HFFc6 (cell line): ENCODE measurements at places on chromosomes 1 and 21. TPM values are rescaled to one million over a fixed set of nuclear protein-coding genes. Genes with fewer than 3 reads are reported as not detected.

DNA sequence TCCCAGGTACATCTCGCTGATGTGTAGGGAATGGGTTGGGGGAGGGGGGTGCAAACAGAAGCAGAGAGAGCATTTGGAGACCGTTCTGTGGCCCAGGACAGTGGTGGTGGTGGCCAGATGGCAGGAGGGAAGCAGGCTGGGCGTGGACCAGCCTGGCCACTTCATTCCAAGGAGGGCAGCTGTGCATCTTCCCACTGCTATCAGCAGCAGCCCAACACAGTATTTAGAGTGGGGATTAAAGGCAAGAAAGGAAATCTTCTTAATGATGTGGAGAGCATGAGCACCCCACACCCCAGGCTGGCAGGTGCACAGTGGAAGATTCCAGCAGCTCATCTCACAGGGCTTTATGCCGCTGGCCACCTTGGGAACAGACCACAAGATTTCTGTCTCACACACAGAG, 198.7 kb downstream of the NPHP4 start:
- peaks cover 2% of the 10 kb centered on the region; the same call in 1 of the 2 replicates for H3K27me3 ChIP-seq
- H3K4me3 ChIP-seq, result no peak overlapping the region
- no peaks in the 10 kb centered on the region for H3K36me3 ChIP-seq
- no peak for DNase-seq

DNA sequence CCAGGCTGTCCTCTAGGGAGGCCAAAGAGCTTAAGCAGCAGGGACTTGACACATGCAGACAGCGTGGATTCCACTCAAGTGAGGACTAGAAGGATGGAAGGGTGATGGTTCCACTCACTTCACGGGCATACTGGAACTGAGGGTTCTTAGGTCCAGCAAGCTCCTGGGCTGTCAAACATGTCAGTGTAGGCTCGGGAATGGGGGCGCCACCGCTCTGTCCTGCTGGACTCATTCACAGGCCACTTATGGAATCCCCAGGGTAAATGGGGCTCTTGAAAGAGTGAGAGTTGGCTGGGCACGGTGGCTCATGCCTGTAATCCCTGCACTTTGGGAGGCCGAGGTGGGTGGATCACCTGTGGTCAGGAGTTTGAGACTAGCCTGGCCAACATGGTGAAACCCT, 27.7 kb upstream of the CSF3R start:
- no peak for DNase-seq
- peaks cover 8% of the 10 kb centered on the region for H3K4me1 ChIP-seq
- H3K27me3 ChIP-seq, result peaks cover 36% of the 10 kb centered on the region

DNA sequence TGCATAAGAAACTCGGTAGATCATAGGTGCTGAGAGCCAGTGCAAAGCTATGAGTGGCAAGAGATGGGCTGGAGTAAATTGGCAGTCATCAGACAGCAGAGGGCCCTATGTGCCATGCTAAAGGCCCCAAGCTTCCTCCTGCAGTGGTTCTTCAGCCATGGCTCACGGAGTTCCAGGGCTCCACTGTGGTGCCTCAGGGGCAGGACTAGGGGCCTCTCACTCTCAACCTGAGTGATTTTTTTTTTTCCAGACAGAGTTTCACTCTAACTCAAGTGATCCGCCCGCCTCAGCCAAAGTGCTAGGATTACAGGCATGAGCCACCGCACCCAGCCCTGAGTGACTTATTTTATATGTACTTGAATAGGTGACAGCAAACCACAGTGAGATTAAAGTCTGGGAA, 10.4 kb upstream of the GJA8 start:
- H3K4me1 ChIP-seq, result peaks cover 8% of the 10 kb centered on the region; the same call in 1 of the 2 replicates
- no peaks in the 10 kb centered on the region for H3K36me3 ChIP-seq
- H3K27ac ChIP-seq, result no peak overlapping the region
- DNase-seq, result no peak

GRCh38 chr1:51336004-51336403, 5.6 kb upstream of the TTC39A start:
- peaks cover 10% of the 10 kb centered on the region for H3K4me1 ChIP-seq
- H3K27me3 ChIP-seq, result peaks cover 11% of the 10 kb centered on the region
- no peak overlapping the region for H3K27ac ChIP-seq
- no peak overlapping the region for H3K4me3 ChIP-seq

GRCh38 chr1:60527567-60527966, 454.0 kb upstream of the C1orf87 start:
- H3K36me3 ChIP-seq, result no peaks in the 10 kb centered on the region
- H3K27ac ChIP-seq, result no peak overlapping the region
- DNase-seq, result no peak
- H3K27me3 ChIP-seq, result no peaks in the 10 kb centered on the region; the same call in 1 of the 2 replicates

GRCh38 chr1:186896211-186896610, 67.5 kb downstream of the PLA2G4A start:
- H3K27me3 ChIP-seq, result no peaks in the 10 kb centered on the region
- H3K4me3 ChIP-seq, result no peak overlapping the region
- no peaks in the 10 kb centered on the region for H3K36me3 ChIP-seq
- no peak overlapping the region for H3K27ac ChIP-seq
- H3K4me1 ChIP-seq, result no peaks in the 10 kb centered on the region; the same call in 1 of the 2 replicates

DNA sequence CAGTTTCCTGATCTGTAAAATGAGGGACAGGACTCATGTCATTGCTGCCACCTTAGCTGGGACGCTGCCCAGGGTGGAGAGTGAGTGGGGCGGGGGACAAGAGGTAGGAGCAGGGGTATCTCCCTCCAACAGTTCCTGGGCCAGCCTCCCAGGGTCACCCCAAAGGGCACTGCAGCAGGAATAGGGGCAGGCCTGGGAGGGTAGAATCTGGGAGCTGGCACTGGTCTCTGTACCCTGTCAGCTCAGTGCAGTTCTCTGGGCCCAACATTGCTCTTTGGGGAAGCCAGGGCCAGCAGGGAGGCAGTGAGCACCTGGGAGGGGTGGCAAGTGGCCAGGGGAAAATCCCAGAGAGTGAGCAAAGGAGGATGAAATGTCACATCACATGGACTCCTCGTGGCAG, 55.8 kb downstream of the ELK4 start:
- H3K36me3 ChIP-seq, result no peaks in the 10 kb centered on the region
- H3K27me3 ChIP-seq, result peaks cover 52% of the 10 kb centered on the region
- no peak overlapping the region for H3K27ac ChIP-seq

- peaks cover 5% of the 10 kb centered on the region for H3K27me3 ChIP-seq
- no peak overlapping the region for H3K27ac ChIP-seq
- H3K4me1 ChIP-seq, result peaks cover 51% of the 10 kb centered on the region
- peaks cover 4% of the 10 kb centered on the region; the same call in 1 of the 2 replicates for H3K36me3 ChIP-seq
- H3K4me3 ChIP-seq, result no peak overlapping the region
Observed at GRCh38 chr21:38170283-38170682, 86.5 kb upstream of the KCNJ15 start.

GRCh38 chr1:69497441-69498221, 70.1 kb upstream of the LRRC7 start:
- no peak overlapping the region for H3K27ac ChIP-seq
- H3K36me3 ChIP-seq, result no peaks in the 10 kb centered on the region
- DNase-seq, result no peak
- H3K4me3 ChIP-seq, result no peak overlapping the region
- H3K4me1 ChIP-seq, result no peaks in the 10 kb centered on the region

DNA sequence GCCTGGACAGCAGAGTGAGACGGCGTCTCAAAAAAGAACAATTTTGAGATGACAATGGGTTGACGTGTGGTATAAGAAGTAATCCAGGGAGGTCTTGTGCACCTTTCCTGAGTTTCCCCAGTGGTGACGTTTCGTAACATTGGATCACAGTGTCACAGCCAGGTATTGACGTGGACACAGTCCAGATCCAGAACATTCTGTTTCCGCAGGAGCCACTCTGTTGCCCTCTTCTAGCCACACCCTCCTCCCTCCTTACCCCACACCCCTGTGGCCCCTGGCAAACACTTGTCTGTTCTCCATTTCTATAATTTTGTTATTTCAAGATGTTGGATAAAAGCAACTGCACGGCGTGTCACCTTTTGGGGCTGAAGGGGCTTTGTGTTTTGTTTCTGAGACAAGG, 6.5 kb upstream of the TRAPPC10 start:
- H3K36me3 ChIP-seq, result no peaks in the 10 kb centered on the region
- peak overlapping the region; percentile 98 for H3K27ac ChIP-seq
- peaks cover 35% of the 10 kb centered on the region for H3K4me1 ChIP-seq
- DNase-seq, result no peak

DNA sequence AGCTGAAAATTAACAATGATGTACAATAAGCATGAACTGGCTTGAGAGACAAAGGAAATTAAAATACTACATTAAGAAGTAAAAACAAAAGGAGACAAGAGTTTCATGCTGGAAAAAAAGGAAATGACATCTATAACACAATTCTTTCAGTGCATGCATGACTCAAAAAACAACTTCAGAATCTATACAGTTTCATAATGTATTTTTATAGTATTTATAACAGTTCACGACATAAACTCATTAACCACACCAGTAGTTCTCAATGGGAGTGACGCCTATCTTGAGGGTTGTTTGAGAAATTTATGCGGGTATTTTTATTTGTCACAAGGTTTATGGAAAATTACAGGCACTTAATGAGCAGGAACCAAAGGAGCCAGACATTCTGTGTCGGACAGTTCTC, 168.5 kb downstream of the SMYD3 start:
- no peak overlapping the region for H3K27ac ChIP-seq
- peaks cover 5% of the 10 kb centered on the region; the same call in 1 of the 2 replicates for H3K36me3 ChIP-seq
- no peak for DNase-seq
- peaks cover 10% of the 10 kb centered on the region for H3K4me1 ChIP-seq

- H3K27me3 ChIP-seq, result no peaks in the 10 kb centered on the region; the same call in none of the 2 replicates
- H3K36me3 ChIP-seq, result no peaks in the 10 kb centered on the region
- H3K4me1 ChIP-seq, result peaks cover 72% of the 10 kb centered on the region
- DNase-seq, result peak; percentile 58
Observed at GRCh38 chr21:38955495-38955894, 149.8 kb downstream of the ETS2 start.

DNA sequence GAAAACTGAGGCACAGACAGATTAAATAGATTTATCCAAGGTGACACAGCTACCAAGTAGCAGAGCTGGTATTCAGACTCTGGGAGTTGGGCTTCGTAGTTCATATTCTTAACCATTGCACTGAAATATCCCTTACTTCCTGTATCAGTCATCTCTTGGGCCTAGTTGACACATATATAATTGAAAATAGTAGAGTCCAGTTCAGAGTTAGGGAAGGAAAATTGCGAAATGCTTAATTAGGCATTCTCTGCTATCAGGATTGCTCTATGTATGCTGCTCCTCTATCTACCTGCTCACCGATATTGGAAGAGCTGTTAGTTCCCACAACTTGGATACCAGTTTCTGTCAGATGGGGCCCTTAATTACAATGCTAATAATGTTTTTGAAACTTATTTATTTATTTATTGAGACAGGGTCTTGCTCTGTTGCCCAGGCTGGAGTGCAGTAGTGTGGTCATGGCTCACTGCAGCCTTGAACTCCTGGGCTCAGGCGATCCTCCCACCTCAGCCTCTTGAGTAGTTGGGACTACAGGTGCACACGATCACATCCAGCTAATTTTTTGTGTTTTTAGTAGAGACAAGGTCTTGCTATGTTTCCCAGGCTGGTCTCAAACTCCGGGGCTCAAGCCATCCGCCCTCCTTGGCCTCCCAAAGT, 8.2 kb downstream of the RCOR3 start:
- H3K4me1 ChIP-seq, result no peaks in the 10 kb centered on the region
- DNase-seq, result no peak
- H3K27ac ChIP-seq, result no peak overlapping the region

DNA sequence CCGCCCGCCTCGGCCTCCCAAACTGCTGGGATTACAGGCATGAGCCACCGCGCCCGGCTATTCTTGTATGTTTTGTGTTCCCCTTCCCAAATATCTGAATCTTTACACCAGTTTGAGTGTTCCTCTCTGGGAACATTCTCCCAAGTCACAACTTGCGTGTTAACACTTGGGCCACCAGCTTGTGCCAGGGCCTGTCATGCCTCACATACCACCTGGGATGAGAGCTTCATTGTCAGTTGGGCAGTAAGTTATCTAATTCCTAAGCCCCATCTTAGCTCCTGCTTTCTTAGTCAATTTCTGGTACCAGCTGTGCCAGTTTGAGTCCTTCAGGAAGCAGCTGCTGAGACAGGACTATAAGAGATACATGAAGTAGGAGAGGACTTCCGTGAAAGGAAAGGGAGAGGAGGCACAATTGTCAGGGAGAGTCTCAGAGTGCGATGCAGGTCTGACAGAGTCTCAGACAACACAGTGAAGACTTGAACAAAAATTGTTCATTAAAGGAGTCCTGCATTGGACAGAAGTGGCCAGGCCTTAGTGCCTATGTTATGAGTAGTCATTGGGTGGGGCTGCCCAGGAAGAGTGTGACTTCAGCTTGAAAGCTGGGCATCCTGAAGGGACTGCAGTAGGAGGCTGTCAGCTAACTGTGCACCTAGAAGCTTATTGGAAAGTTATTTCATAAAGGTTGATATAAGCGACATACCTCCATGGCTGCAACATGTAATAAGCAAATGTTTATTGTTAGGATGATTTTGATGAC, 17.3 kb downstream of the ZFYVE9 start:
- DNase-seq, result peak; percentile 52
- peak overlapping the region; percentile 1; the same call in 1 of the 2 replicates for H3K4me3 ChIP-seq
- peak overlapping the region; percentile 80 for H3K27ac ChIP-seq
- no peaks in the 10 kb centered on the region for H3K27me3 ChIP-seq

DNA sequence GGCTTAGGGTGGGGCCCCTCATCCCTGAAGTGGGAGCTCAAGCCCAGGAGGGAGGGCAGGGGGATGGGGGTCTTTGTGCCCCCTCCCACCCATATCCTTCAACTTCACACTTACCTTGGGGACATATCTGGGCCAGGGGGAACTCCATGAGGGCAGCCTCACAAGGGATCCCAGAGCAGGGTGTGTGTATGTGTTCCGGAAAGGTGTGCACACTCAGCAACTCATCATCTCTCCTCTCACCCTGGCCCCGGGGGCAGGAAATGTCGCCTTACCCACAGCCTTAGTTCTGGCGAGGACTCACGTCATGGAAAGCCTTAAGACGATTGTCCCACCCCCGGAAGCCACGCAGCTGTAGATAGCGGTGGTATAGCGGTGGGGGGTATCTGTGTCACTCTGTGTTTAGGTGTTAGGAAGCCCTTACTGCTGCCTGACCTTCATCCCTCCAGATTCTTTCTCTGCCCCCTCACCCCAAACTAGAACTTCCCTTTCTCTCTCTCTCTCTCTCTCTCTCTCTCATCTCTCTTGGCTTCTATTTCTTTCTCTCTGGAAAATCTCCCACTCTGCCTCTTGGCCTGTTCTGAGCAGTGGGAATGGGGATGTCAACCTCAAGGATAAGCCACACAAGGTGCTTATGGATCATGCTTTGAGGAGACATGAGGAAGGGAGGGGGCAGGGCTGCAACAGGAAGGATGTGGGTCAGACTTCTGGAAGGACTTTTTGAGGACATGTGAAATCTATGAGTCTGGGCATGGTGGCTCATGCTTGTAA, at the start of gene SH2D2A:
Gene SH2D2A, minus strand, starts transcription at position 288 of the 768 bp plus-strand sequence. Its CDS starts 140 bp downstream, at position 148.
- no peak for DNase-seq
- H3K36me3 ChIP-seq, result no peaks in the 10 kb centered on the region
- no peak within 1 kb of the TSS; the same call in 1 of the 2 replicates for H3K27ac ChIP-seq
- H3K4me3 ChIP-seq, result 0 out of 2 replicates have a peak within 1 kb of the TSS, but pooled peaks have one; percentile 4

- H3K27me3 ChIP-seq, result no peaks in the 10 kb centered on the region; the same call in 1 of the 2 replicates
- peaks cover 18% of the 10 kb centered on the region for H3K36me3 ChIP-seq
Observed at GRCh38 chr1:164565357-164565756, 6.4 kb downstream of the PBX1 start.

GRCh38 chr1:236035681-236036101, 29.2 kb downstream of the NID1 start:
- no peak overlapping the region for H3K4me3 ChIP-seq
- peaks cover 19% of the 10 kb centered on the region; the same call in 1 of the 2 replicates for H3K4me1 ChIP-seq
- no peaks in the 10 kb centered on the region for H3K27me3 ChIP-seq

LCE2A gene
- 2.9 to 20.1 TPM (median 14.9 TPM) in 3 replicates for total RNA-seq

LRRC8B gene
- 0.03 and 0.57 TPM in 2 replicates for total RNA-seq

SH3BGR gene
- total RNA-seq, result 1.5 to 3.2 TPM (median 3.0 TPM) in 3 replicates

TINAGL1 gene
- total RNA-seq, result 1.5 to 3.1 TPM (median 2.1 TPM) in 3 replicates

DISP3 gene
- not detected in 3 replicates for total RNA-seq

KLHL17 gene
- total RNA-seq, result 13.5 to 17.5 TPM (median 14.3 TPM) in 3 replicates

TRAF3IP3 gene
- total RNA-seq, result not detected in 2 replicates

TMEM269 gene
- 0.18 TPM in 1 of 3 replicates, not detected in the others for total RNA-seq

TSPAN2 gene
- total RNA-seq, result 4.7 to 6.7 TPM (median 5.0 TPM) in 3 replicates
